Endothelial cell (in vitro differentiated cells): ENCODE measurements at places on chromosomes 3 and 15. TPM values are rescaled to one million over a fixed set of nuclear protein-coding genes. Genes with fewer than 3 reads are reported as not detected.

DNA sequence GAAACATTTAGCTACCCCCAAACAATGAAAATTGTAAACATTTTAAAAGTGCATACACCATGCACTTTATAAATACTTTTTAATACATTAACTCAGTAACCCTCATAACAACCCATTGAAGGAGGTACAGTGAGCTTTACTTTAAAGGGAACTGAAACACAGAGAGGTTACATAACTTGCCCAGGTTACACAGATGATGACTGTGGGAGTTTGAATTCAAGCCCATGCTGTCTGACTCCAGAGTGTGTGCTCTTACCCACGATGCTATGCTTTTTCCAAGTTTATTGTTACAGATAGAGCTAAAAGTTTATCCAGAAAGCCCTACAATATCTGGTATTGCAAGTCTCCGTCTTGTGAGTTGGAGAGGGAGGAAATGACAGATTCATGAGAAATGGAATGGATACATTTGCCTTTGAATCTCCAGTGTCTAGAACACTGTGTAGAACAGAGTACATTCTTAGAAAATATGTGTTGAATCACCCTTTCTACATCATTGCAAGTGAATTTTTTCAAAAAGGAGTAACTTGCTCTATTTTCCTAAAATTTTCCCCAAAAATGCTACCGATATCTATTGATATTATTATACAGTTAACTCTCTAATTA is 428.3 kb downstream of the NAALADL2 start:
- no peak for DNase-seq

GRCh38 chr3:193470710-193471109 is 84.0 kb downstream of the ATP13A4 start:
- no peak for DNase-seq

- no peak for DNase-seq
Measured at GRCh38 chr3:177525987-177526712, 328.9 kb upstream of the TBL1XR1 start.

- no peak for DNase-seq
Measured at GRCh38 chr15:99359769-99360168, 108.5 kb downstream of the LRRC28 start.

GRCh38 chr15:89117790-89118189 is 29.5 kb downstream of the ABHD2 start:
- no peak for DNase-seq

DNA sequence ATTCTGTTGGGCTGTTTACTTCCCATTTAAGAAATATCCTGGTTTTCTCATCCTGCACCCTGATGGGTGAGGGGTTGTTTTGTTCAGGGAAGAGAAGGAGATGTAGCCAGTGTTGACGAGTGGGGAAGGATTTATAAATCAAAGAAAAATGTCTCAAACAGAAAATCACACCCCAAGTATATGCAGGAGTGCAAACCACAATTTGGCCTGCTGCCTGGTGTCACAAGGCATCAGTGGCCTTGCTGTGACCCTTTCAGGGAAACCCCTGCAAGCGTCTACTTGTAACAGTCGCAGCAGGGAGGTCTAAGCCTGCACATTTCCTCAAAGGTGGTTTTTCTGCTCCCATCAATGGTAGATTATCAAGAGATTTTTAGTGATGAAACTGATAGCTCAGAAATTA is 132.6 kb upstream of the LRRN1 start:
- no peak for DNase-seq

- no peak for DNase-seq
Measured at GRCh38 chr3:195583831-195584542, at the start of gene APOD. Gene APOD, minus strand, starts transcription at chr3:195583940. Its CDS starts 4,479 bp downstream, at chr3:195579461.

GRCh38 chr15:84684092-84684491 is 26.1 kb upstream of the NMB start:
- no peak for DNase-seq

DNA sequence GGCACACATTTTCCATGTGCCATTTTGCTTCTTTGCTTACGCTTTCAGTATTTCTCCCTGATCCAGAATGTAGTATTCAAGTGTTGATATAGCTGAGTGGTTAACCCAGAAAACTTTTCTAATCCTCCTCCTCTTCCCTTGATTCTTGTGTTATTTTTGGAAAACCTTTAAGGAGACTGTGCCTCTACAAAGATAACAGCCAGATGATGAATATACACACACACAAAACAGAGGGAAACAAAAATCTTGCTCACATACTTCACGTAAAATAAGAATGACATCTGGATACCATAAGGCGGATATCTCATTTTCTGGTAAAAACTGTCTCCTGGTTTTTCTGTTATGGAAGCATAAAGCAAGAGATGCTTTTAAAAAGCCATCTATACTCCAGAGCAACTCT is 295.8 kb upstream of the THBS1 start:
- DNase-seq = no peak

DNA sequence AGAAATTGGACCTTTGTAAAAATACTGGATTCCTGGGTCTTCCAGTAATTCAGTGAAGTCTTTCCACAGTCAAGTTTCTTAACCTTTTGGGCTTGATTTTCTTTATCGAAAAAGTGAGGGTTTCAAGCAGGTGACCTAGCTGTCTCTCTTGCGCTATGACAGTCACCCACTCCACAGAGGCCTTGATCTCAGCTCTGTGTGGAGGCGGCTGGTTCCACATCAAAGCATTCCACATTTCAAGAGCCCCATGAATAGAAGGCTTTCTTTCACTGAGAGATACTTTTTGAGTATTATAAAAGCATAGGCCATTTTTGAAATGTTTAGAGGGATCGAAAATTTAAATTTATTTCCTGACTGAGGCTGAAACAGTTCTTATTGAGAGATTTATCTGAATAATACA is 43.9 kb downstream of the GABRA5 start:
- DNase-seq = no peak

GRCh38 chr3:182716114-182716688 is 77.1 kb upstream of the ATP11B start:
- no peak for DNase-seq

GRCh38 chr3:178275311-178275710 is 260.9 kb upstream of the KCNMB2 start:
- no peak for DNase-seq

DNA sequence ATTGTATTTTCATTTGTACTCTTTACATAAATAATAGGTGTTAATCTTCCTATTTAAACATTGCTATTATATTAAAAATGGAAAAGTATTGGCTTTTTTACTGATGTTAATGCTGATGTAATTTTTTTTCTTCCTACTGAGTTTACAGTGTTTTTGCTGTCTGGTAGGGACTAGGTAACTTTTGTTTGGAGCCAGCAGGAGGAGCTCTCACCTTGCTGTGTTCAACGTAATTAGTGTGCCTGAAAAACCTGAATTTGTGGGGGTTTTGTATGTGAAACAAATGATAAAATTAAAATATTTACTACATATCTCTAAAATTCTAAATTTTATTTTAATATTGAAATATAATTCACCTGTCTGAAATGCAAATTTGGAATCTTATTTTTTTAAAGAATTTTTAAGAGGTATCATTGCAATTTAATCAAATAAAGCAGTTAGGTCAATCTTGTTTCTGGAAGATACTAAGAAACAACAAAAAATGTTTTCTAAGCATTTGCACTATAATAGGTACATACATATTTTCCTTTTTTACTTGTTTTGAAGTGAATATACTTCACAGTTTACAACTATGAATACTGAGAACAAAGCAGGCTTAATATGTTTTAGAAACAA is 48.8 kb downstream of the EPHA6 start:
- DNase-seq = peak; percentile 41

DNA sequence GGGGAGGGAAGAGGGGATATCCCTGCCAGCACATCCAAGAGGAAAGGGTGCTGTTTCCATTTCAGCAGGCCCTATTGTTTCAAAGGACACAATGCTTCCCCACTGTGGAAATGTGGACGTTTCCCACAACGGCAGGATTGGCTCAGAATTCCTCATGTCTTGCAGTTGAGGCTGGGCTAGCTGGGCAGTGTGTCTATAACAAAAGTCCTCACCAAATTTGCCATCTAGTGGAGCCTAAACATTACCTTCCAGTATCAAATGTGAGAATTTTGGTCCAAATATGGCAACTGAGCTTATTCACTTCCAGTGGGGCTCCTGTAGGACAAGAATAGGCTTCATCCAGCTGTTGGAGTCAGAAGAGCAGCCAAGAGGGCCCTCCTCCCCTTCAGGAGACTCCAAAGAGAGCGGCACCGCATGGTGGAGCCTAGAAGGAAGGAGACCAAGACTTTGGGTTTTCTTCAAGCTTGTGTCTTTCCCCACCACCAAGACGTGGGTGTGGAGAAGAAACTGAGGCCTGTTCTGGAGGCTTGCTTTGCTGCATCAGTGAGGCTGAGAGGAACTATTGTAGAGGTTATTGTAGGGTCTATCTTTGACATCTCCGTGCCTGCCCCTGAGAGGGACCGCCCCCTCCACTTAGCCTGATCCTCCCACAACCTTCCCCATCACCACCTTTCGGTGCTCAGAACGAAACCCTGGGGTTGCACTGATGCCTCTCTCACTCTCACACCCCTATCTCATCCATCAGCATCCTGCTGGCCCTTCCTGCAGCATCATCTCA is 45.3 kb upstream of the SLCO2A1 start:
- DNase-seq = no peak

- DNase-seq = no peak
Measured at GRCh38 chr15:45801543-45801942, 166.7 kb downstream of the SQOR start.

DNA sequence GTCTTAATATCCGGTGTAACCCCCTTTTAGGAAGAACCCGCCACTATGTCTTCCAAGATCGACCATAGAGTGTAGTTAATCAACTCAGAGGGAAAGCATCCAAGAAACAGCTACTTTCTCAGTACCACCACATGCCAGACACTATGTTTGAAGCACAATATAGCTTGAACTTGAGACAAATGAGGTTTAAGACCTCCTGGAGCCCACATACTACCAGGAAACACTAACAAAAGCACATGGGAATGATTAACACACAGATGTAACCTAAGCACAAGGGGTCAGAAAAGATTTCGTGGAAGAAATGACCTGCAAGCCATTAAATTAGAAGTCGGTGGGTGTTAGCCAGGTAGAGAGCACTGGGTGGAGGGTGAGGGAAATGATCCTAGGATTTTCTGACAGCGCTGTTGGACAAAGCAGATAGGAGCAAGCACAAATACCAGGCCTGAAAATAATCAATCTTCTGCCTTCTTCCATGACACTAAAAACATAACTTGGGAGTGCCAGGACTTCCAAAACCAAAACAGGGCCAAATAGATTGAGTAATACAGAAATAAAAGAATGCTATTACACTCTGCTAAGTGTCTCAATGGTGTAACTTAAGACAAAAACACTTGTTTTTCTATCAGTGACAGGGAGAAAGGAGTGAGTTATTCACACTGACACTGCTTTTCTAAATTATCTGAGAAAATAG is 213.7 kb downstream of the FOXP1 start:
- no peak for DNase-seq

- no peak for DNase-seq
Measured at GRCh38 chr3:164460851-164461250, 617.4 kb downstream of the SI start.

- DNase-seq = no peak
Measured at GRCh38 chr3:128648940-128649663, 1.5 kb downstream of the RPN1 start.

- DNase-seq = no peak
Measured at GRCh38 chr3:113018536-113019181, 27.9 kb downstream of the GTPBP8 start.

DNA sequence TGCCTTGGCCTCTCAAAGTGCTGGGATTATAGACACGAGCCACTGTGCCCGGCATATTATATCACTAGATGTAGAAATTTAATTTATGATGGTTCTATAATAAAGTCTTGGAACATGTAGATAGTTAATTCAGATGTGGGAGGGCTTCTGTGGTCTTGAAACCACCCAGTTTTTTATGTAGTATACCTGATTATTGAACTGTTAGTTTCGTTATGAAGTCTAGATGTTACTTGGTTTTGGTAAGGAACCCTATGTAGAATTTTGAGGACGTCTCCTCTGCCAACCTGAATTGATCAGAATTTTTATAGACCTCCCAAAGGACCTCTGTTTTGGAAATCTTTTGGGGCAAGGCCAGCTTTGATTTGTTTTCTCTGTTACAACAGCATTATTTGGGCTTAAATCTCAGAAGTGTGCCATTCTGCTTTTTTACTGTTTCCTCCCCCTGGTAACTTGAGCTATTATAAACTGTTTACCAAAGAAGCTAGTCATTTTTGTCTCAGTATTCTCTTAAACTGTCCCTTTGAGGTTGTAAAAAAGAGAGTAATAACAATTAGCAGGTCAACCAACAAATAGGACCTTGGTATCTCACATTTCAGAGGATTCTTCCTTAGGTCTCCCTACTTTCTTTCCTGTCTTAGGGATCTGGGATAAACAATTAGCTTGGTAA is 20.8 kb downstream of the AKAP13 start:
- DNase-seq = no peak

DNA sequence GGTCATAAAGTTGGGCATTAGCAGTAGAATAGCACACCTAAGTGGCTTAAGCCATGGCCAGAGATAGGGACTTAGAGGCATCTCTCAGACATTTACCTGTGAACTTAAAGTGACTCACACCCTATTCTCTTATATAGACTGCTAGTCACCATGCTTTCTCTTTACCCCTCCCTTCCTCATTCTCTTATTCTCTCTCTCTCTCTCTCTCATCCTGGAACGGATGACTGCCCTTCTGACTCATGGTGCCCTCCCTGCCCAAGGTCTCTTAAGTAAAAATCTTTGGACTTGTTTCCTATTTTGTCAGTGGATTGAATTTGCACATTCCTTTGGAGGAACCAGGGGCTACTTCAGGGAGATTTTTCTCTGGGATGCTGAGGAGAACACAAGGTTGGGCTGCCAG is 58.8 kb downstream of the NPAP1 start:
- DNase-seq = no peak

MAP6D1 gene
- 0.90 TPM for total RNA-seq

ZMYND10 gene
- not detected for total RNA-seq

RTP4 gene
- not detected for total RNA-seq

SI gene
- not detected for total RNA-seq

PARP16 gene
- total RNA-seq = 2.8 TPM

NOX5 gene
- not detected for total RNA-seq

NPAP1 gene
- total RNA-seq = 0.18 TPM

KLHL6 gene
- total RNA-seq = 46.1 TPM

SLC6A1 gene
- total RNA-seq = 7.5 TPM

CEP97 gene
- total RNA-seq = 7.2 TPM

CD80 gene
- not detected for total RNA-seq

SLC2A2 gene
- not detected for total RNA-seq

VEPH1 gene
- 10.3 TPM for total RNA-seq

MINAR1 gene
- 5.3 TPM for total RNA-seq

VILL gene
- 13.7 TPM for total RNA-seq
